ENCODE measurements at places on chromosomes 4 and X.

- DNase-seq: no peak
These were observed 267.5 kb downstream of the FAT4 start for GRCh38 chr4:125582302-125582701.

DNA sequence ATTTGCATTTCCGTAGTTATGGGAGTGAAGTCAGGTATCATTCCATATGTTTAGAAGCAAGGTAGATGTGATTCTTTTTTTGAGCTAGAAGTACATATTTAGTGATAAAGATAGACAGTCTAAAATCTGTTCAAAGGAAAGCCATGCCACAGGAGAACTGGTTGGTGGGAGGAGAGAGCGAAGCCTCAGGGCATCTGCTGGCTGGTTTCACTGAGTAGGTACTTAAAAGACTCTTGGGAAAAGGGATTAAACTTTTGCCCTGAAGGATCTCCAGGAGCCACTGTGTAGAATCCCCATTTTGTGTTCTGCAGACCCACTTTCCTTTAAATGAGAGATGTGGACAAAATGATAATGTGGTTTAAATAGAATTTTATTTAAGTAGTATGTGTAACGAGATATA lies 89.6 kb downstream of the SHROOM2 start:
- no peak for DNase-seq

- no peak for DNase-seq
These were observed 1.8 kb downstream of the STIM2 start for GRCh38 chr4:26862381-26862915.

GRCh38 chr4:32890398-32890797 lies 2170.2 kb downstream of the PCDH7 start:
- DNase-seq: no peak

DNA sequence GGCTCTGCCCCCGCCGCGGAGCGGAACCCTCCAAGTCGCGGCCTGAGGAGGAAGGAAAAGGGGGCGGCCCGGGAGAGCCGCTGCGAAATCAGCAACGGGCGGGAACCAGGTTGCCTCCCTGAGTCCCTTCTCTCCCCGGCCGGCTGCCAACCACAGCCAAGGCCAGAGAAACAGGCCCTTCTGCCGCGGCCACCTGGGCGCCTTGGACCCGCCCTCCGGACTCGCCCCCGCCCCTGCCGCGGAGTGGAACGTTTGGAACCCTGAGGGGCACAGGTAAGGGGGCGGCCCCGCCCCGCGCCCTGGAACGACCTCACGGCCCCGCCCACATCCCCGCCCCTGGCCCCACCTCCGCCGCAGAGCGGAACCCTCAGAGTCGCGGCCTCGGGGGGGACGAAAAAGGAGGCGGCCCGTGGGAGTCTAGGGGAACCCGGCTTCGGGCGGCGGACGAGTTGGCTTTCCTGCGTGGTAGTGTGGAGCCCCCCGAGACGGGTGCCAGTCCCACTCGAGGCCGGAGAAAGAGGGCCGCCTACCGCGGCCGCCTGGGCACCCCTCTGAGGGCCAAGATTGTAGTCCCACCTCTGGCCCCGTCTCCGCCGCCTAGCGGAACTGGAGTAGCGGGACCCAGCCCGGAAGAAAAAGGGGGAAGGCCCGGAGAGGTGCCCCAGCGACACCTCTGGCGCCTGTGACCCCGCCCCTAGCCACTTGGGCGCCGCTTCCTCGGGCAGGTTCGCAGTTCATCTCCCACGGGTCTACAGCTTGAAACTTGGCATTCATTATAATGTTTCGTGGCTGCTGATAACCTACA lies 669 bp upstream of the PHKA2 start:
- DNase-seq: peak; percentile 86

- no peak for DNase-seq
These were observed 179.9 kb downstream of the KCNIP4 start for GRCh38 chr4:21768349-21769310.

- no peak for DNase-seq
These were observed 662.0 kb upstream of the CPEB2 start for GRCh38 chr4:14340321-14340720.

- no peak for DNase-seq
These were observed 30.4 kb downstream of the ADH7 start for GRCh38 chr4:99404595-99405287.

- DNase-seq: no peak
These were observed 137.2 kb upstream of the HS3ST1 start for GRCh38 chr4:11565899-11566298.

- peak; percentile 76 for DNase-seq
These were observed 359.2 kb downstream of the IDS start for GRCh38 chrX:149145845-149146285.

GRCh38 chr4:87118826-87119225 lies 101.6 kb downstream of the KLHL8 start:
- DNase-seq: no peak

- DNase-seq: no peak
These were observed 8.4 kb downstream of the TLR10 start for GRCh38 chr4:38774181-38774955.

GRCh38 chr4:170089274-170089667 lies 485 bp downstream of the AADAT start:
- peak; percentile 80 for DNase-seq

GRCh38 chr4:151672996-151673395 lies 87.8 kb downstream of the GATB start:
- DNase-seq: no peak

GRCh38 chrX:134990801-134991481 lies at the start of gene SMIM10:
SMIM10 (plus strand) TSS chrX:134990991; CDS start chrX:134991096, 105 bp downstream.
- peak; percentile 86 for DNase-seq

DNA sequence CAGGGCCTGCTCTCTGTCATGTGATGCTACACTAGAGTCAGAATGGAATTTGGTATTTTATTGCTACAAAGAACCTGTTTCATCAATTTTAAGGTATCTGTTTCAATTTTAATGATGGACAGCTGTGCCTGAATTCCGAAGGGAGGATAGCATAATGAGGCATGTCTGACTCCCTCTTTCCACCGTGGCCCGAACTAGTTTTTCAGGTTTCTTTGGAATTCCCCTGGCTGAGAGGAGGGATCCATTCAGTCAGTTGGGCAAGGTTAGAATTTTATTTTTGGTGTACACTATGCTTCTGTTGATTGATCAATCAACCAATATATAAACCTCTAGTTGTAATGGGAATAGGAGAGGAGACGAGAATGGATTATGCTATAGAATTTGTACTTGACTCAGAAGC lies 761.8 kb downstream of the FAM133A start:
- DNase-seq: peak; percentile 56

DNA sequence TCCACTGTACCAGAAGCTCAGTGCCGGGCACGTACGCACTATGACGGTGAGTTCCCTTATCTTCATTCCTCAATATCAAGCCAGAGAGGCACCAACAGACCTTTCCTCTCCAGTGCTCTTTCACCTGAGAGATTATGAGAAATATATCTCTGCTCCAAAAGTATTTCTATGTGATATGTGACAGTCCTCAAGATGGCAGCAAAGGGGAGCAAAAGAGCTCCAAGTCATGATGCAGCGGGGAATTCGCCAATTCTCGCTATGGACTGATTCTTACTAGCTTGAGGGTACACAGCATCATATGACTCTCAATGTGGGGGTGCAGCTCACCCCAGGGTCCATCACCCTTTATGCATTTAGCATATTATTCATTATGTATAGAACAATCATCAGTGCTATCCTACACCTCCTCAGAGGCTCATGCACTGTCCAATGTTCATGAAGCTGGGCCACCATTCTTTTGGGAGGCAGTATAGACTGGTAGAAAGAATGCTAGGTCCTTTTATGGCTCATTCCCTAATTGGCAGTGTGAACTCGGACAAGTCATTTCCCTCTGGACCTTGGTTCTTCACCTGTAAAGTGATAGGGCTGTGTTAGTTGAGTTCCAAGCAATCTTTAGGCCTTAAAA lies 12.8 kb upstream of the IQSEC2 start:
- no peak for DNase-seq

DNA sequence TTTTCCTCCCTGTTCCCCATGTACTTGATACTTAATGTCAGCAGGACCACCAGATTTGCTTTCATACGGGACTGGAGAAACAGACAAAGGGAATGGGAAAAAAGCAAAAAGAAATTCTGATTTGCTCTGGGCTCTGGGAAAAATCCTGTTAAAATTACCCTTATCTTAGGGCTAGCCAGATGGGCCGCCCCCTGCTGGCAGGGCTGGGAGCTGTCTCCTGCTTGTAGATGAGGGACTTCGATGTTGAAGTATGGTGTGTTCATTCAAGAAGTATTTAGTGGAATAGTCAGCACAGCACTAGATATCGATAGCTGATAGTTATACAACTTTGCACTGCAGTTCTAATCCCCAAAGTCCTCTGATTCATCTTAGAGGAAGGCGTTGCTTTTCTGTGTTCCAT lies 45.8 kb downstream of the BCORL1 start:
- no peak for DNase-seq

- no peak for DNase-seq
These were observed 252.3 kb downstream of the TEX13A start for GRCh38 chrX:104968241-104968640.

DNA sequence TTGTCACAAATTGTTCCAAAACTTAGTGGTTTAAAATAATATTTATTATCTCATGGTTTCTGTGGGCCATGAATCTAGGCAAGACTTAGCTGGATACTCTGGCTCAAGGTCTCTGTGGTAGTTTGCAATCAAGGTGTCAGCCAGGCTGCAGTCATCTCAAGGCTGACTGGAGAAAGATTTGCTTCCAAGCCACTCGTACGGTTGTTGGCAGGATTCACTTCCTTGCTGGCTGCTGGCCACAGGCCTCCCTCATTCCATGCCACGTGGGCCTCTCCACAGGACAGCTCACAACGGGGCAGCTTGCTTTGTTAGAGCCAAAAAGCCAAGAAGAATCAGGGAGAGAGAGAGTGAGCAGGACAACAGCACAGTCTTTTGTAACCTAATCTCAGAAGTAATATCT lies 101.4 kb downstream of the WWC2 start:
- no peak for DNase-seq

DNA sequence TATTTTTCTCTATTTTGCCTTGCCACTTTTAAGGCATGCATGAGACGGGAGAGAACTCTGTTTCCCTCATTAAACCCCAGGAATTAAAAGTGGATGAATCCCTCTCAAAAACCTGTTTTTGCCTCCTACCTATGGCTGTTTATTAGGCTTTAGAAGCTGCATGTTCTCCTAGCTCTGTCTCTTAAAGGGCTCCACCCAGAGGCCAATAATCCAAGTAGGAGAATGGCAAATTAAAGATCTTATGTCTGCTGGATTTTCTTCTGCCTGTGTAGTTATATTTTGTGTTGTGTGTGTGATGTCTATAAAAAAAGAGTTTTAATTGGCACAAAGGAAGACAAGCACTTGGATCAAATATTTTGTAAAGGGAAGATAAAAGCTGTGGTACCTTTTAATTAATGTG lies 32.4 kb downstream of the MAGEC1 start:
- DNase-seq: no peak

DNA sequence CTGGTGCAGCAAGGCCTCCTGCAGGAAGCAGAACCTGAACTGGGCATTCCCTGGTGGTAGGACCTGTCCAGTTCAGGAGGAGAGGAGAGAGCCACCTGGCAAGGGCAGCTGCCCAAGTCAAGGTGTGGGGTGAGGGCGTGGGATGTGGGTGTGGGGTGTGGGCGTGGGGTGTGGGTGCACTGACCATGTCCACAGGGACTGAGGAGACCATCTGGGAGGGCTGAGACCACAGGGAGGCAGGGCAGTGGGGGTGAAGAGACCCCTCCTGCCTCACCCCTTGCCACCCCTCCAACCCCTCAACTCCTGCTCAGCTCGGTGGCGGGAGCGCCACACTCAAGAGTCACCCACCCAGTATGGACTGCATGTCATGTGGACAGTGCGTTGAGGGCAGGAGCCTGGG lies 117.9 kb downstream of the CPZ start:
- DNase-seq: peak; percentile 33

DNA sequence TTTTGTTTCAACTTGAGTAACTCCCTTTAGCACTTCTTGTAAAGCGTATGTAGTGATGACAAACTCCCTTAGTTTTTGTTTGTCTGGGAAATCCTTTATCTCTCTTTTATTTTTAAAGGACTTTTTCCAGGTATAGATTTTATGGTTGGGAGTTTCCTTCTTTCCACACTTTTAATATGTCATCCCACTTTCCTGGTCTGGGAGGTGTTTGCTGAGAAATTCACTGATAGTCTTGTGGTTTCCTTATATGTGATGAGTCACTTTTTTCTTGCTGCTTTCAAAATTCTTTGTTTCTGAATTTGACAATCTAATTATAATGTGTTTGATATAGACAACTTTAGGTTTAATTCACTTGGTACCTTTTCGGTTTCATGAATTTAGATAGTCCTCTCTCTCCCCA lies 353.9 kb downstream of the GPAT3 start:
- DNase-seq: no peak

DNA sequence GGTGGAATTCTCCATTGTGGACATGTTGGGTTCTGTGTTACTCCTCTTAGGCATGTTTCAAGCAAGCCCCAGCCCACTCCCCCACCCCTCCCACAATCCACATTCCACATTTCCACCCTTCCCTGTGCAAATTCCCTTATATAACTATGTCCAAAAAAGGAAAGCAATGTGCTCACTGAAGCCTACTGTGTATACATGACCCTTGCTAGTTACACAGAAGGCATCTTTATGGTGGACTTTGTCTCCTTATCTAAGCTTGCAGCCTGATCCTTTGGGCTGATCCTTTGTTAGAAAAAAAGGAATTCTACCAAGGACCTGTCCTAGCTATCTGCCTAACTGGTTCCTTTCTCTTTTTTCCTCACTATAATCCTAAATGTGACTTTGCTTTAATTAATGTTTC lies 796.8 kb downstream of the NLGN4X start:
- peak; percentile 53 for DNase-seq

DNA sequence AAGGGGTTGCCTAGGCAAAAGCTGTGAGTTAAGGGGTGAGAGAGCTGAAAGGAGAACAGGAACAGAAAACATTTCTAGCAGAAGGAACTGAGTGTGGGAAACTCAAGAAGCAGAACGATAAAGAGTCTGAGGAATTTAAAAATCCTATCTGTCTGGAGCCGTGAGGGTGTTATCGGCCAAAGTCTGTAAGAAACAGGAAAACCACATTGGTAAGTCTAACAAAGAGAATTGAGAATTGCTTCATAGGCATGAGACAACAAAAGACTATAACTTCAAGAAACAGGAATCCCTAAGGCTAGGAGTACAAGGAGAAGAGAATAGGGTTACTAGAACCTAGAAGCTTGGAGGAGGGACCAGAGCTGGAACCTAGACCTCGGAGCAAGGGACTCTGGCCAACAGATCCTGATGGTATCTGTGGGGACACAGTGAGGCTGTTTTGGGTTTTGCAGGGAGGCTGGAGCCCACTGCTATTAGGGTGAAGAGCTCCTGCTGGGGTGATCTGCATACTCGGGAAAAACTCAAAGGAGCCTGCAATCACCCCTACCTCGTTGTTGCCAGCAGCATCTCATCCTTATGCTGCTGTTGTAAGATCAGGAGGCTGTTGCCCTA lies 175.6 kb downstream of the FBXO8 start:
- no peak for DNase-seq

- DNase-seq: no peak
These were observed 153.2 kb downstream of the SHROOM3 start for GRCh38 chr4:76588274-76588673.

- no peak for DNase-seq
These were observed 622.5 kb downstream of the ANKRD50 start for GRCh38 chr4:124090021-124090420.

GRCh38 chrX:130555341-130555740 lies 153.6 kb downstream of the RBMX2 start:
- DNase-seq: no peak

- DNase-seq: no peak
These were observed 78.4 kb downstream of the CCNG2 start for GRCh38 chr4:77235289-77235854.
